ENCODE measurements at places on chromosomes 3 and 15.

GRCh38 chr15:41585127-41586047 lies 26.4 kb downstream of the TYRO3 start:
- no peak for DNase-seq

GRCh38 chr3:135034891-135035440 lies 239.9 kb downstream of the EPHB1 start:
- DNase-seq, result no peak

GRCh38 chr3:195034101-195034500 lies 236.9 kb downstream of the XXYLT1 start:
- no peak for DNase-seq

GRCh38 chr15:47784820-47785219 lies 67.5 kb downstream of the SEMA6D start:
- no peak for DNase-seq

DNA sequence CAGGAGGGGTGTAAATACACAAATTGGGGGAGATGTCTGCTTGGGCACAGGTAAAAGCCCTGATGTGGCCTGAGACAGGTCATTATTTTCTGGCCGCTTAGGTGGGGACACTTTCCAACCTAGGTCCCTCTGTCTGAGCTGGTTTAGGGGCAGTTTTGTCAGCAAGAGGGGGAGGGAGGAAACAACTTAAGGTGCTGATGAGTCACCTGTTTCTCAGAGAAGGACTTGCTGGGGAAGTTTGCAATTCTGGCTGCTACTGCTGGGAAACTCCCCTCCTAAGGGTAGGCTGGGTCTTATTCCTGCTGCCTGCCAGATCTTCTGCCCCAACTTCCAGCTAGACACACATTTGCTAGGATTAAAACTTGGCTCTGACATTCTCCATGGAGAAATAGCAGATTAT lies 4.8 kb upstream of the RHOV start:
- DNase-seq, result no peak

DNA sequence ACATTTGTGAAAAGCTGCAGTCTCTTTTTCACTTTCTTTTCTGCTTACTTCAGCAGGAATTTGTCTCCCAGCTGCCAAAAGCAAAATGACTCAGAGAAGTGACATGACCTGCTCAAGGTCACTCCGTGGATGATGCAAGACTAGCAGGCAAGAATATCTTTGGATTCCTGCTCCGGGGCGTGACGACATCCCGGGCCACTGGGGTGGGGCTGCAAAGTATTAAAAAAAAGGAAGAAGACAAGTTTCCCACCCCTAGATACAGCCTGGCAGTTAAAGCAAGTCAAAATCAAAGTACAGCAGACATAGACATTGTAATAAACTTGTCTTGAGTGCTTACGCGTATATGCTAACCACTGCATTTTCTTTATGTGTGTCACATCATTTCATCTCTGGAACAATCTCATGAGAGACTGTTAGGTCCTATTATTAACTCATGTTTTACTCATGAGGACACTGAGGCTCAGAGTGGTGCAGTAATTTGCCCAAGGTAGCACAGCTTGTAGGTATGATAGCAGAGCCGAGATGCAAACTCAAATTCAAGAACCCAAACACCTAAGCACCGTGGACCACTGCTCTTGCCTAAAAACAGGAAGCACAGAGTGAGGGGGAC lies 485.2 kb upstream of the PROK2 start:
- no peak for DNase-seq

GRCh38 chr15:85011160-85011571 lies 29.5 kb downstream of the PDE8A start:
- DNase-seq, result no peak

DNA sequence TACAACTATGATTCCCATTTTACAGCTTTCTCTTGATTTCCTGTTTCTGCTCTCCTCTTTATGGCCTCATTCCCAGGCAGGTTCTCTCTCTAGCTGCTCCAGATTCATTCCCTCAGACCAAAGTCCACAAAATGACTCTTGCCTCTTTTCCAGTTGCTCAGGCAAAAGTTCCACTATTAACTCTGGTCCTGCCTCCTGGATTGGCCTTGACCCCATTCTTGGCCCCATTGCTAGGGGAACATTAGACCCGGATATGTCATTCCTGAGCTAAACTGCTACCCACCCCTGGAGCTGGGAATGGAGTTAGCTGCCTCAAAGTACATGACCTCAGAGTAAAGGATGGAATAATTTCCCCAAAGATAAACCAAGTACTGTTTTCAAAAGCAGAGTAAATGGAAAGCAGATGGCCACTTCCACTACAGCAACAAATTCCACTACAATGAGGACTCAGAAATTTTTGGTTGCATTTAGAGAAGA lies 73.0 kb upstream of the GAP43 start:
- DNase-seq, result no peak

DNA sequence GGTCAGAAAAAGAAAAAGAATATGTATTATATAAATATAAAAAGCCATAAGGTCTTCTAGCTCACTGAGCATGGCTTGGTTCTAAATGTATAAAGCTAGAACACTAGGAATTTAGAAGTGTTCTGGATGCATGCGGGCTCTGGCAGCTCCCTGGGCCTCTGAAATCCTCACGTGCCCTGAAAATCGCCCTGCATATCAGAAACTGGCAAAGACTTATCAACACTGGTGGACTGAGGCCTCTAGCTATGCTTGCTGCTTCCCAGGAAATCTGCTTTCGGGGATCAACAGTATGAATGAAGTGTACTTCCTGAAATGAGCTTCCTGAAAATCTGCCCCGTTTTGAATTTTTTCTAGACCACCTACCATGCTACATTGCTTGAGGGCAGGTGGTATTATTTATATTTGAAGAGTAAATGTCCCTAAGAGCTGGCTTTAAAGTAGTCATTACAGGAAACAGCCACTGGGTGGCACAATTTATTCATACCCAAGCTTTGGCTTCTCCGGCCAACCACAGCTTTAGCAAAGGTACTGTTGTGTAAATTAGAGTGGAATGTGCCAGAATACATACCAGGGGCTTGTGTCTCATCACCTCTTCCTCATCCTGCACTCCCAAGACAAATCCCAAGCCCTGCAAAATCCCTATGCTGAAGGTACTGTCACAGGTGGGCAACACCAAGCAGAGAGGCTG lies 17.7 kb downstream of the CRTAP start:
- DNase-seq, result peak; percentile 45

DNA sequence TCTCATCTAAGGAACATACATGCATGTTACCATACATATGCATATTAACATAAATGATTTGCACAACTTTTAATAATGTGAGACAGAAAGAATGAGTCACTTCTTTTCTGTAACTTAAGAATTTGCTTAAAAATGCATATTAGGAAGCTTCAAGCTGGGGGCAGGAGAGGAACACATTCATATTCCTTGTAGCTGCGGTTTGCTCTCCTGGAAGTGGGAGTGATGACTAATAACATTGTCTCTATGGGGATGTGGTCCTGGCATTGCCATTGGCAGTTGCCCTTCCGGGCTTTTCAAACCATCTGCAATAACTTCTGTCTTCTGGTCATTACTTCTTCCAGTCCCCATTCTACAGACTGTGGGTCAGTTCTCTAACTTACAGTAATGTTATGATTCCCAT lies 15.6 kb downstream of the CHST2 start:
- peak; percentile 54 for DNase-seq

DNA sequence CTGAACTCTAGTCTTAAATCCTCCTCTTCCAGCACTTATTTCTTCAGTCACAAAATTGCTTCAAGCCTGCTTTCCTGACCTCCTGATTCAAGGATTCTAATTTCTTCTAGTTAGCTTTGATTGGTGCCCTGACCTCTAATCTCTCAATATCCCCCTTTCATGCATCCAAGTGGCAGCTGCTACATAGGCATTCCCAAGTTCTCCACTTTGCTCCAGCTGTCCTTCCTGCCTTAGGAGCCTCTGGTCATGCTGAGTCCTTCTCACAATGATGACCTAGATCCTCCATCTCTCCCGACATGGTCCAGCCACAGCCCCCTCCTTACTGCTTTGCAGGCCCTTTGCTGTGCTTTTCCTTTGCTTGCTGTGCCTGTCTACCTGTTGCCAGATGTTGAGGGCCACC lies 347.8 kb upstream of the C2CD4B start:
- no peak for DNase-seq

GRCh38 chr15:64773606-64774005 lies 1.8 kb downstream of the RBPMS2 start:
- no peak for DNase-seq

DNA sequence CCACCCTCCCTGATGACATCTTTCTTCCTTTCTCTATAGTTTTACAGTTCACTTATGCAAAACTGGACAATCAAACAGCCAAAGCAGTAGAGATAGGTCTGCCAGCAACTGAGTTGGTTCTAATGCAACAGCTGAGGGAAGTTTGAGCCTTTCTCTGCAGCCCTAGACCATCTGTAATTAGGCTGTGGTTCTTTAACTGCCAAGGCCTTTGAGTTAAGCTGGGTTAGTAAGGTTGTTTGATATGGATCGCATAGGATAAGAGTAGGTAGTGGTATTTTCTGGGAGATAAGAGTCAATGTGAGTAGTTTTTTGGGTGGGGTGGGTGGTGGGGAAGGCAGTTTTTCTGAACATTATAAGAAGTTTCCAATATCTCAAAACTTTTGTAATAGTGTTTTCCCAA lies 3.0 kb downstream of the RPL39L start:
- no peak for DNase-seq

GRCh38 chr3:41000471-41000870 lies 198.8 kb upstream of the CTNNB1 start:
- peak; percentile 88 for DNase-seq

- DNase-seq, result no peak
Observed at GRCh38 chr15:23860290-23861245, 173.5 kb upstream of the NDN start.
